ENCODE measurements at places on chromosomes 7 and 10.

DNA sequence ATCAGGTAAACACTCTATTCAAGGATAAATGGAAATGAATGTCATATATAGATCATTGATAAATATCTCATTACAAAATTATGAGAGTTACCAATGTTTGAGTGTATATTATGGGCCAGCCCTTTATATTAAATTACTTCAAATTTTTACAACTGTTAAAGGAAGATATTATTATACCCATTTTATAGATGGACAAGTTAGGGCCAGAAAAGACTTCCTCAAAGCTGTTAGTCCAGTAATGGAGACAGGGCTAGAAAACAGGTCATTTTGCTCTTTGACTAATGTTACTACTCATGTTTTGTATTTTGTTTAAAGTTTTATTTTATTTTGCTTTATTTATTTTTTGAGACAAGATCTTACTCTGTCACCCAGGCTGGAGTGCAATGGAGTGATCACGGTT lies 101.6 kb downstream of the CFTR start:
- DNase-seq: no peak

DNA sequence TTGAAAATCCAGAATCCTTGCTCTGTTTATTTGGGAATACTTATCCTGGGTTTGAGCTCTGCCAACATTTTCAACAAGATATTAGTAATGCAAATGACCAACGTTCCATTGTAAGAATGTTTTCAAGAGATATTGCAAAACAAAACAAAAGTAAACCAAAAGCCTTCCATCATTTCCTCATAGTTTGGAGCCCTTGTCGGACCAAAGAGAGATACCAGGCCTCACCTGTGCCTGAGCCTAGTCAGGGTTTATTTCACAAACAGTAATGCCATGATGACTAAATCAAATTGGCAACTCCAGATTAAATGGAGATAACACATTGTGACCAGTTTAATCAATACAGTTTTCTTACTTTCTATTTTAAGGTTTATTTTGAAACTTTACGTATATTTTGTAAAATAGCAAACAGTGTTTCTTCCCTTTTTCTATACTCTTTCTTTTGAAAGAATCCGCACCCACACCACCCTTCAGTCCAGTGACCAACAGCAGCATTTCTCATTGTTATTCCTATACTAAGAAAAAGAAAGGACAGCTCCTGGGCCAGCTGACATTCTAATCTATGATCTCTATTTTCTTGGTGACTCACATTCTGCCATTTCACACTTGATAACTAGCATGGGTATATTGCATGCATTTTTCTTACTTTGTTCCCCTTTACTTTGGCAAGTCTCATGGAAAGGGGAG lies 168.5 kb upstream of the MEOX2 start:
- no peak for DNase-seq

DNA sequence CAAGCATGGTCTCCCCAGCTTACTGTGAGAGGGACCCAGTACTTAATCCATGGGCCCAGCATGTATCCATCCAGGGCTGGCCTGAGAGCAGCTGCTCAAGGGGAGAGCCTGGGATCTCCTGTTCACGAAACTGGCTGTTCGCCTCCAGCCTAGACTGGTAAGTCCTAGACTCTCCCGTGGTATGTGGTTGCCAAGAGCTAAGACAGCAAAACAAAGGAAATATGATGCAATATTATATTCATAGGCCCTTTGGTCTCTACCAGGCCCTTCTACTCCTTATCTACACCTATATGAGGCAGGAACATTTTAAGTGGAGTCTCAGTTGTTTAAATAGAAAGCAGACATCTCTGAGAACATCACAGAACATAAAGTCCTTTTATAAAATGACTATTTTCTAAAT lies 28.9 kb upstream of the STK17A start:
- no peak for DNase-seq

- no peak for DNase-seq
Measured at GRCh38 chr7:100372256-100372655, 1.0 kb upstream of the PILRA start.

DNA sequence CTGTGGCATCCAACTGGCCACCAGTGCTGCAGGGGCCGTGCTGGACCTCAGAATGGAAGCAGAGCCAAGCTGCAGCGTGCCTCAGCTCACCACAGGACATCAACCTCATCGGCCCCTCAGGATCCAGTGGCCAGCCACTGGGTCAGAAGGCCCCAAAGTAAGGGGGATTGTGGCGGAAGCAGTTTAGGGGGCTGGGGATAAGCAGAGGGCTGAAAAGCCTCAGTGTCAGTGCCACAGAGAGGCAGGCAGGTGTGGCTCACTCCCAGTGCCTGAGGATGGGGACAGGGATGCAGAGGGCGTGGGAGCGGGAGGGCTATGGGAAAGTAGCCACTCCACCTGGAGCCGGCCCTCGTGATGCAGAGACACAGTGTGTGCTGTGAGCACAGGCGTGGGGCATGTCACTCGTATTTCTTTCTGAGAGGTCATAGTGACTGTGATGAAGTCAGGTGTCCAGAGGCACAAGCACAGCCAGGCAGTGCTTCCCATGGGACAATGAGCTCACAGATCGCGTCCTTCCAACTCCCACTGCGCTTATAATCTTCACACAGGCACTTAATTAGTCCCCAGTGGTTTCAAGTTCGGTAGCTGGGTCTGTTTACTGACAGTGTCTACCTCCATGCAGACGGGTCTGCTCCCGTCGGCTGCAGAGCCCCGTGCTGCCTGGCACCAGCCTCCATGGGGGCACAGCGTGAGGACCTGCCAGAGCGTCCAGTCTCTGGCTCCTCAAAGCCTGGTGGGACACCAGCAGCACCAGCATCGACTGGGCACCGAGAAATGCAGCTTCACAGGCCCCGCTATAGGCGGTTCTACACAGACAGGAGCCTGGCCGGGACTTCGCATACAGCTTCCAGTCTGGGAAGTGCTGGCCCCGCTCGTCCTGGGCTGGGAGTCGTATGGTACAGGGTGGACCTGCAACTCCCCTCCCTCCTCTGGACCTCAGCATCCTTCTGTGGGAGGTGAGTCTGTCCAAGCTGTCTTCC lies 42.9 kb upstream of the CNPY1 start:
- DNase-seq: no peak

GRCh38 chr10:20624642-20625041 lies 272.5 kb downstream of the NEBL start:
- DNase-seq: no peak

DNA sequence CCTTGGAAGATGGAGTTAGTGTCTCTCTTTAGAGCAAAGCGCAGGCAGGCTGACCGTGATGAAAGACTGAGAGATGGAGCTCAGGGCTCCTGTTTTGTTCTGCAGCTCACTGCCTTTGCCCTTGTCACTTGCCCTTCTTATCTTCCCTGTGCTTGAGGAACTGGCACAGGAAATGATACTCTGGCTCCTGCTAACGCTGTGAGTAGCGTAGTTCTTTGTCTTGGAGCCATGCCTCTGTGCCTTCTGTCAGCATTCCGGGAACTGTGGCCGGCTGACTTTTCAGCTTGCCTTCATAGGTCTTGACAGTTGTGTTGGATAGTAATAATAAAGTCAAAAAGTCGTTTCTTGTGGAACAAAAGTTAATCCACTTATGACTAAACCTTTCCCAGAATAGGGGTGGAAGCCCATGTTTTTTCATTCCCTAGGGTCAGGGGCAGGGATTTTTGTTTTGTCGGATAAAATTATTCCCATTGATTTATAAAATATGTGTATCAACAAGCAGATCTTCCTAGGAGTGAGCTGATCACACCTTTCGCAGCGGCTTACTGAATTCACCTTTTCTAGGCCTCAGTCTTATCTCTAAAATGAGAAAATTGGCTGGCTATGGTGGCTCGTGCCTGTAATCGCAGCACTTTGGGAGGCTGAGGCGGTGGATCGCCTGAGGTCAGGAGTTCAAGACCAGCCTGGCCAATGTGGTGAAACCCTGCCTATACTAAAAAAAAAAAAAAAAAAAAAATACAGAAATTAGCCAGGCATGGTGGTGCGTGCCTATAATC lies 16.6 kb upstream of the TMEM236 start:
- no peak for DNase-seq
